ENCODE measurements at places on chromosomes 2 and 18.

- DNase-seq, result no peak
Observed at GRCh38 chr18:35466334-35466733, 31.4 kb downstream of the INO80C start.

DNA sequence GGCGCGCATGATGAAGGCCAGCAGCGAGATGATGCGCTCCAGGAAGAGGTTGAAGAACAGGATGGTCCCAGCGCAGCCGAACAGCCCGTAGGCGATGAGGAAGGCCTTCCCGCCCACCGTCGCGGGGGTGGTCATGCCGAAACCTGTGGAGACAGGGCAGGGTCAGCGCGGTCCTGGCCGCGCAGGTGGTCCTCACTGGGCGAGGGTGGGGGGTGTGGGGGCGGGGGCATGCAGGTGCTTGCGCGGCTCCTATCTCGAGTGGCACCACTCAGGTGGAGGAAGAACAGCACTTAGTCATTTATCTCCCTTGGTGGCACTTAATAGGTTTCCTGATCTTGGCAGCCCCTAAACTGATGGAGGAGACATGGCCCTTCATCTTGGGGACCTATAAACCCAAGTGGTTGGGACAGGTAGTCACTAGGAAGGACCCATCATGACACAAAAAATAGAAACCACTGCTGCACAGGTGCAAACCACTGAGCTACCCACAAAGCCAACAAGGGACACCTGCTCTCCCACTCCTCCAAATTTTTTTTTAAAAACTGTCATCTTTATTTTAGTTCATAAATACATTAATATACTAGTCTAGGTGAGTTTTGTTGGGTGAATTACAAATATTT, 118.8 kb downstream of the MSH2 start:
- DNase-seq, result no peak

DNA sequence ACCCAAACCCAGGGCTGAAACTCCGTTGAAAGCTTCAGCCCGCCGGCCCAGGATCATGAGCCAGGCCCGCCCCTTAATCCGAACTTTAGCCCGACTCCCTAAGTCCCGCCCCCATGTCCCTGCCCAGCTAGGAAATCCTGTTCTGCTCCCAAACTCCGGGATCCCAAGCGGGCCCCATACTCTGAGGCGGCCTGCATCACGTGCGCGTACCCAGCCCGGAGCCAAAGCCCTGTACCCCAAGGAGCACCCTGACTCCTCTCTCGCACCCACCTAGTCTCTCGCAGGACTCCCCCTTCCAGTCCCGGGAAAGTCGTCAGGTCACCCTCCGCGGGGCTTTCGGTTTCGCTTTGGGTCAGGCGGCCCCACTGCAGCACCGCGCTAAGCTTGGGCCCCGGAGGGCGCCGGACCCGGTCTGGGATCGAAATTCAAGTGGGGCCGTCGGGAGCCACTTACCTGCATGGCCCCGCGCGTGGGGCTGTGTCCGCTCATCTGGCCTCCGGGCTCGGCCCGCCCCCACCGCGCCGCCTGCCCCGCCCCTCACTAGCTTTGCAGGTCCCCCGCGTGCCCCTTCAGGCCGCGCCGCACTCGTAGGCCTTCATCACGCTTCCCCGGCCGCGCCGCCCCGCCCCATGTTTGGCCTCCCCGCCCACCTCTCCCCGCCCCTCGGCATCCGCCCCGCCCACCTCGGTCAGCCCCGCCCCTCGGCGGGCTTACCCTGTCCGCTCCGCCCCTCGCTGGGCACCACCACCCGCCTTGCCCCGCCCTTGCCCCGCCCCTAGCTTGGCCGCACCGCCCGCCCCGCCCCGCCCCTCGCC, at the start of gene DNPEP:
DNPEP (minus strand) TSS at position 607 of the 815 bp plus-strand sequence; CDS start at position 489, 118 bp downstream.
- peak; percentile 92 for DNase-seq

GRCh38 chr18:34514238-34514637, 195.9 kb upstream of the DTNA start:
- DNase-seq, result no peak

DNA sequence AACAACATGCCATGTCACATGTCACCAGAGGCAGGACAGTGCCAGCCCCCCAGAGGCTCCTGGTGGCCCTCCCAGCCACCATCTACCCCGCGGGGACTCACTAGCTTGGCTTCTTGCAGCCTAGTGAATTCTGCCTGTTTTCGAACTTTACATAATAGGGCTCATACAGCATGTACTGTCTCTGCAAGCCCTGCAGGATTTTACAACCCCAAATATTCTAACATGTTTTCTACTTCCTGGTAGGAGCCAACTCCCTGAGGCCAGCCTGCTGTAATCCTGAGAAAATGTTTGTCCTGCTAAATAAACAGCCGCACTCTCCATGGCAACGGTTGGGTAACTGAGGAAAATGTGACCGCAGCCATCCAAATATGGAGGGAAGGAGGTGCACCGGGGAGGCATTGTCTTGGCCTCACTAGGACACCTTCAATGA, 2.7 kb downstream of the PER2 start:
- DNase-seq, result no peak

DNA sequence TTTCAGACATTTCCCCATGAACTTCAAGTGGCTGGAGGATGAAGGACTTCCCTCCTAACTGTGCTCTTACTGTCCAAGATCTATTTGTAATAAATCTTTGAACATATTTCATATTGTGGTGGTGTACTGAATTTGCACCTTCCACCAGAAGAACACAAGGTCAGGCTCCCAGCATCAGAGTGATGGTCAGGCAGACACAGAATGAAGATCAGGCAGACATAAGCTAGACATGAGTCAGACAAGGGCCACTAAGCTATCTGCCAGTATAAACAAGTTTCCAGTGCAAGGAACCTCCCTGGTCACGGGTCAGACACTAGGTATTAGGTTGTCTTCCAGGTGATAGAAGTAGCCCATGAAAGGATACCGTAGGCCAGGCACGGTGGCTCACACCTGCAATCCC, 20.0 kb downstream of the AQP12B start:
- DNase-seq, result no peak

- no peak for DNase-seq
Observed at GRCh38 chr2:1625281-1626001, 118.9 kb downstream of the PXDN start.

DNA sequence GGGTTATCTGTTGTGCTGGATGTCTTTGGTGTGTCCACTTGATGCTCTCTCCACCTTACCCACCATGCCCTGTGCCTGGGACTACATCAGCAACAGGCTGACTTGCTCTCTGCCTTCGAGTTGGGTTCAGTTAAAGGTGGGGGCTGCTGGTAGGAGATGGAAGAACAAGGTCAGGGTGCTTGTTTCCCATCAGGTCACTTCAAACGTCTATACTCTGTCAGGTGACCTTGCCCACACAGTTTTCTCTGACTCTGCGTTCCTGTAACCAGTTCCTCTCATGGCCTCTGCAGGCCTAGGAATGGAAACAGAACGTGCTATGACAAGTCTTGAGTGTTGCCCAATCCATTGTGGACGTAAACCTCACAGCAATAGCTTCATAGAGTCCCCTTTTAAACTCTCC, 38.4 kb upstream of the PAPOLG start:
- no peak for DNase-seq

DNA sequence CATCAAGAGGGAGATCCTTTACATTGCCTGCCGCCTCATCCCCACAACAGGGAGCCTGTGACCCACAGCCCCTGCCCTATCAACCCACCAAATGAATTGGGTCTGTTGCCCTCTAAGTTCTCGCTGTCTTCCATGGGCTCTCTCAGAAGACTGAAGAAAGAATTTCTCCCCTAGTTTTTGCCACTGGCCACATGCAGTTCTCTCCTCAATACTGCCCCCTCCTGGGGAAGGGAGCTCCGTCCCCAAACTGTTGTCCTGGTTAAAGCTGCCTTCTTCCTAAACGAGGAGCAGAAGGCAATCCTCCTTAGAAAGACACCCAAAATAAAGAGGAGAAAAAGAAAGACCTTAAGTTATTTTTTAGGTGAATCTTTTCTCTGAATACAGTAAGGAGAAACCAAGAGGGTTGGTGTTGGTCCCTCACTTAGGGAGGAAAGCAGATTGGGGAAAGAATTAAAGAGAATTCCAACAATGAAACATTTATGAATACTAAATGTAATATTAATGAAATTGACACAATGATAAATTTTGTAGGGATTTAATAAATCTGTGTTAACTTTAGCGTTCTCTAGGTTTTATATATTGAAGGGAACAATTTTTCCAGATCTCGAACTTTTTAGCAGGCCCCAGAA, 31.1 kb upstream of the SATB2 start:
- DNase-seq, result peak; percentile 38

- DNase-seq, result no peak
Observed at GRCh38 chr2:219812672-219813071, 185.2 kb downstream of the SLC4A3 start.

- DNase-seq, result no peak
Observed at GRCh38 chr18:683531-683930, 26.1 kb downstream of the TYMS start.

- DNase-seq, result no peak
Observed at GRCh38 chr2:152500772-152501171, 165.8 kb downstream of the FMNL2 start.

- no peak for DNase-seq
Observed at GRCh38 chr2:38156436-38156835, 80.5 kb upstream of the CYP1B1 start.

DNA sequence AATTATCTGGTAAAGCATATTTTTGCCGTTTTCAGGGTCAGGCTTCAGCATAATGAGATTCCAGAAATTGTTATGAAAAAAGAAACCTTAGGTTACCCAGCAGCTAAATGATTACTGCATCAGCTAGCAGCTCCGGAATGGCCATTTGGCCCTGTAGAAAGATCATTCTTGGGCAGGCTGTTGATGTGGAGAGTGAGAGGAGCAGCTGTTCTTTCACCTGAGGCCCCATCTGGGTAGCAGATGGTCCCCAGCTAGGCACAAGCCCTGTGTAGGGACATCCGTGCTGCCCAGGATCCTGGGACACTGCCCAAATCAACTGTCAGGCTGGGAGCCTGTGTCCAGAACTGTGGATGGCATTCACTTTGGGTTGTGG, 61.8 kb downstream of the NEDD4L start:
- DNase-seq, result no peak

GRCh38 chr2:24489465-24490180, 1.4 kb upstream of the NCOA1 start:
- DNase-seq, result no peak

GRCh38 chr2:197296835-197297234, 13.7 kb downstream of the ANKRD44 start:
- no peak for DNase-seq

DNA sequence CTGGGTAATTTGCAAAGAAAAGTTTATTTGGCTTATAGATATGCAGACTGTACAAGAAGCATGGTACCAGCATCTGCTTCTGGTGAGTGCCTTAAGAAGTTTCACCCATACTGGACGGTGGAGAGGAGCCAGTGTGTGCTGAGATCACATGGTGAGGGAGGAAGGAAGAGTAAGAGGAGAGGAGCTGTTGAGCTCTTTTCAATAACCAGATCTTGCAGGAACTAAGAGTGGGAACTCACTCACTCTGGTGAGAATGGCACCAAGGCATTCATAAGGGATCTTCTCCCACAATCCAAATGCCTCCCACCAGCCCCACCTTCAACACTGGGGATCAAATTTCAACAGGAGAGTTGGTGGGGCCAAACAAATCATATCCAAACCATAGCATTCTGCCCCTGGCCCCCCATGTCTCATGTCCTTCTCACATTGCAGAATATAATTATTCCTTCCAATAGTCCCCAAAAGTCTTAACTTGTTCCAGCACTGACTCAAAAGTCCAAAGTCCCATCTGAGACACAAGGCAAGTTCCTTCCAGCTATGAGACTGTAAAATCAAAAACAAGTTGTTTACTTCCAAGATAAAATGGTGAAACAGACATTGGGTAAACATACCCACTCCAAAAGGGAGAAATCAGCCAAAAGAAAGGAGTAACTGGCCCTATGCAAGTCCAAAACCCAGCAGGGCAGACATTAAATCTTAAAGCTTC, 11.7 kb upstream of the TMEM37 start:
- DNase-seq, result no peak

DNA sequence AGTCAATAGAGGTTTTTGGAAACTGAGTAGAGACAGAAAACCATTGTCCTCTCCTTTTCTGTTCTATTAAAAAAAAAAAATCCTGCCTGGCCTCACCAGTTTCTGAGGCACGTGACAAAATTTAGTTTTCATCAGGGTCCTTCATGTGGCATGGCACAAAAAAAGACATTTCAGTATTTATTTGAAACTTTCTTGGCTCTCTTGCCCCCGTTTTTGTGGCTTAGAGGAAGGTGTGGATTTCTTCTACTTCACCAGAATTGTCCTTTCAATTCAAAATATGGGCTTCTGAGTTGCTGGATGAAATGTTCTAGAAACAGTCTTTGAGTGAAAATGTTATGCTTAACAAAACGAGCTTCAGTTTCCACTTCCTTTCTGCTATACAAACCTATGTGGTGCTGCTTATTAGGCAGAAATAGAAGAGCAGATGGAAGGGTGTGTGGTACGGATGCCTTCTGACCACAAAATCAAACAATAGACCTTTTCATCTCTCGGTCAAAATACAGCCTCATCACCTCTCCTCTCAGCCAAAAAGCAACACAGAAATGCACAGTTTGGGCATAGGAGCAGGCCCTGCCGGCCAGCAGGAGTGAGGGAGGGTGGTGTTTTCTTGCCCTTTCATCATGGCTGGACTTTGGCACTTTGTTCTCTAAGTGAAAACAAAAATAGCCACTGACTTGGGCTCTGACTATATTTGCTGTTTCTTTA, 89.2 kb downstream of the SH3RF3 start:
- DNase-seq, result no peak

GRCh38 chr2:61978522-61978921, 73.0 kb downstream of the COMMD1 start:
- no peak for DNase-seq

GRCh38 chr2:105750735-105751134, 6.0 kb downstream of the NCK2 start:
- DNase-seq, result no peak

GRCh38 chr2:132037527-132038178, 124.1 kb downstream of the ANKRD30BL start:
- DNase-seq, result no peak

DNA sequence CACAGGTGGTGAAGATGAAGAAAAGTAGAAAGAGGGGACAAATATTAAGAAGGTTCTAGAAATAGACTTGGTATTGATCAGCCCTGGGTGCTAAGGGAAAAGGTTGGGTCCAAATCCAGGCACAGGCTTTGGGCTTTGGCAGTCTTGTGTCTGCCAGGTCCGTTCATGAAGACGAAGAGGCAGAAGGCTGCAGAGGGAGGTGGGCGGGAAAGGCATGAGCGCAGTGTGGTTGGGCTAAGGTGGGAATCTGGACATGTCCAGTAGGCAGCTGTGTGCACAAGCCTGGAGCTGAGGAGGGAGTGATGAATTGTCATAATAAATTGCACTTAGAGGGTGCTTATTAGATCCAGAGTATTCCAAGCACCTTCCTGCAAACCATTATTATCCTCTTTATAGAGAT, 105.7 kb upstream of the TEX51 start:
- DNase-seq, result no peak

DNA sequence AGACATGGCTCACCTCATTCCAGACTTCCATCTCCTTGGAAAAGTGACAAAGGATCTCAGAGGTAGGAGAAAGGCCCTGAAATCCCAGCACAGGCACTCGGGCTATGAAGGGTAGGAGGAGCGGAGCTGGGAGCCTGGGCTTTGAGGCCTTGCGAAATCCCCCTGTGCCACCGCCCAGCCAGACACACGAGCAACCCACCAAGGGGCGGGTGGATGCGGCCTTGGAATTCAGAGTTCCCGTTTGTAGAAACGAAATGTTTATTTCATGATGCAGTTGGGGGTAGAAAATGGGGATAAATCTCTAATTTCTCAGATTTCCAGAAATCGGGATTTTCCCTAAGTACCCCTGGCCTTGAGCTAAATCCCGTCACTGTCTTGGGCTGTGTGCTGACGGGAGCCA, 177.1 kb upstream of the HDAC4 start:
- no peak for DNase-seq

GRCh38 chr2:58899692-58900091, 658.6 kb upstream of the FANCL start:
- DNase-seq, result no peak

Data from effector memory CD8-positive, alpha-beta T cell (primary cell).